IMR-90 (cell line): ENCODE measurements at places on chromosomes 4 and X. TPM values are rescaled to one million over a fixed set of nuclear protein-coding genes. Genes with fewer than 3 reads are reported as not detected.

- no peaks in the 10 kb centered on the region for H3K27me3 ChIP-seq
- peak overlapping the region; percentile 69 for H3K4me3 ChIP-seq
- H3K4me1 ChIP-seq: no peaks in the 10 kb centered on the region
- no peak for DNase-seq
- H3K27ac ChIP-seq: peak overlapping the region; percentile 51
Observed at GRCh38 chrX:40579900-40580536, 752 bp upstream of the ATP6AP2 start.

DNA sequence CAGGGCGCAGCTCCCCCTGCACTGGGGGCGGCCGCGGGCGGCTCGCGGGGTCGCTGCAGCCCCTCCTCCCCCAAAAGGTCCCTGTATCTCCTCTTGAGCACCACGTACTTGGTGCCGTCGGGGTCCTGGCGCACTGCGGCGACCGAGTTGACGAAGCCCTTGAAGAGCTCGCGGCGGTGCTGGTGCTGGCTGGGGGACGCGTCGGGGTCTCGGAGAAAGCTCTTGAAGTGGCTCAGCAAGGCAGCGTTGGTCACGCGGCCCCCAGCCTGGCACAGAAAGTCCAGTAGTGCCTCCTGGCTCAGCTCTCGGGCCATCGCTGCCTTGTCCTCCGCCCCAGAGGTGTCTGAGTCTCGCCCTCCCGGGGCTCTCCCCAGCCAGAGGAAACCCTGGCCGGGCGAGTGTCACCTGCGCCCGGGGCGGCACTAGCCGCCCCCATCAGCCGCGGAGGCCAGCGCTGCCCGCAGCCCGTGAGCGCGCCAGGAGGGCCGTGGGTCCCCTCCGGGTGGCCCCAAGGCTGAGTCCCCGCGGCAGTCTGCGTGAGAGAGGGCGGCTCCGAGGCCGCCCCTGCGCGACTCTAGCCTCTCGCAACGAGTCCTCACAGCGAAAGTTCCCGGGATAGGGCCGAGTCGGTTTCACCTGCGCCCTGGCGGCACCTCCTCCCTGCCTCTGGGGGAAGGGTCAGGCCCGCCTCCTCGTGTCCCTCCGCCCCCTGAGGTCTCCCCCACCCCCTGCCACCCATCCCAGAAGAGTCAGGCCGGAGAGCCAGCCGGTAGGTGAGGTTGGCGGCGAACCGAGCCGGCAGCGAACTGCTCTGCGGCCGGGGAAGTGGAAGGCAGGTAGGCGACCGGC lies at the start of gene SOWAHB:
Gene SOWAHB (minus strand): TSS at position 609 of the 849 bp plus-strand sequence. CDS start 295 bp downstream, at position 314.
- peaks cover 44% of the 10 kb centered on the region for H3K27me3 ChIP-seq
- no peak for DNase-seq
- no peaks in the 10 kb centered on the region for H3K36me3 ChIP-seq
- peaks cover 3% of the 10 kb centered on the region; the same call in 1 of the 2 replicates for H3K4me1 ChIP-seq
- peak within 1 kb of the TSS; percentile 55 for H3K4me3 ChIP-seq

GRCh38 chr4:100087743-100088142 lies 102.5 kb downstream of the DDIT4L start:
- no peak overlapping the region for H3K4me3 ChIP-seq
- H3K36me3 ChIP-seq: no peaks in the 10 kb centered on the region
- peaks cover 1% of the 10 kb centered on the region; the same call in 1 of the 2 replicates for H3K4me1 ChIP-seq
- no peak overlapping the region for H3K27ac ChIP-seq

- H3K4me3 ChIP-seq: no peak overlapping the region
- DNase-seq: peak; percentile 70
- no peak overlapping the region for H3K27ac ChIP-seq
- peaks cover 13% of the 10 kb centered on the region for H3K36me3 ChIP-seq
- no peaks in the 10 kb centered on the region; the same call in 1 of the 2 replicates for H3K4me1 ChIP-seq
Observed at GRCh38 chr4:10063544-10064300, 42.4 kb upstream of the SLC2A9 start.

DNA sequence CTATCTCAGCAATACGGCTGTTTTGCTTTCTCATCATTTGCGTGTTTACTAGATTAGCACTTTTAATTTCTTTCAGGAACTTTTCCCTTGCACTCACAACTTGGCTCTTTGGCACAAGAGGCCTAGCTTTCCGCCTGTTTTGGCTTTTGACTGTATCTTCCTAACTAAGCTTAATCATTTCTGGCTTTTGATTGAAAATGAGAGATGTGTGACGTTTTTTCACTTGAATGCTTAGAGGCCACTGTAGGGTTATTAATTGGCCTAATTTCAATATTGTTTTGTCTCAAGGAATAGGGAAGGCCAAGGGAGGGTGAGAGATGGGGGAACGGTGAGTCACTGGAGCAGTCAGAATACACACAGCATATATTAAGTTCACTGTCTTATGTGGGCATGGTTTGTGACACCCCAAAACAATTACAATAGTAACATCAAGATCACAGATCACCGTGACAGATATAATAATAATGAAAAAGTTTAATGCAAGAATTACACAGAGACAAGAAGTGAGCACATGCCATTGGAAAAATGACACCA lies 27.3 kb downstream of the MND1 start:
- H3K36me3 ChIP-seq: no peaks in the 10 kb centered on the region
- H3K4me1 ChIP-seq: no peaks in the 10 kb centered on the region
- DNase-seq: no peak
- no peak overlapping the region for H3K4me3 ChIP-seq
- no peak overlapping the region for H3K27ac ChIP-seq
- H3K27me3 ChIP-seq: no peaks in the 10 kb centered on the region

DNA sequence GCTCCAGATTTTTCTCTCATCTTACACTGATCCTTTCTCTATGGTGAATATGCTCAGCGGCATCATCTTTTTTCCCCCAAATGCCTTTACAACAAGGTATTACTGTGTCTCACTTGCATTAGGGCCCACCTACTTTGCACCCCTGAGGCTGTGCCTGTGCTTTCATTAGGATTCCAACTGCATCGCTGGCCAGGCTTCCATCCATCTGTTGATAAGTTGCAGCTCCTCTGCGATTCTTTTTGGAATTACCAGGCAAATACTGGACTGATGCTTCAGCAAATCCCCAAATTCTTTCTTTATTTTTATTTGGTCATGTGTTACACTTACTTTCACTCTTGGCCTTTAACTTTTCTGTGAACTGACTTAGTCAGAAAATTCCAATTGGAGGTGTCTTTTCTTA lies 77.3 kb downstream of the AFF2 start:
- no peak for DNase-seq
- no peaks in the 10 kb centered on the region for H3K36me3 ChIP-seq
- no peak overlapping the region for H3K27ac ChIP-seq
- no peaks in the 10 kb centered on the region for H3K27me3 ChIP-seq

SSX1 gene
- not detected in 2 replicates for total RNA-seq

- no peaks in the 10 kb centered on the region for H3K4me1 ChIP-seq
- no peaks in the 10 kb centered on the region for H3K36me3 ChIP-seq
- DNase-seq: peak; percentile 22
- no peaks in the 10 kb centered on the region; the same call in 1 of the 2 replicates for H3K27me3 ChIP-seq
- no peak overlapping the region for H3K27ac ChIP-seq
Observed at GRCh38 chrX:68461576-68461975, 28.3 kb upstream of the OPHN1 start.

CXCL8 gene
- 2.7 and 3.3 TPM in 2 replicates for total RNA-seq

DNA sequence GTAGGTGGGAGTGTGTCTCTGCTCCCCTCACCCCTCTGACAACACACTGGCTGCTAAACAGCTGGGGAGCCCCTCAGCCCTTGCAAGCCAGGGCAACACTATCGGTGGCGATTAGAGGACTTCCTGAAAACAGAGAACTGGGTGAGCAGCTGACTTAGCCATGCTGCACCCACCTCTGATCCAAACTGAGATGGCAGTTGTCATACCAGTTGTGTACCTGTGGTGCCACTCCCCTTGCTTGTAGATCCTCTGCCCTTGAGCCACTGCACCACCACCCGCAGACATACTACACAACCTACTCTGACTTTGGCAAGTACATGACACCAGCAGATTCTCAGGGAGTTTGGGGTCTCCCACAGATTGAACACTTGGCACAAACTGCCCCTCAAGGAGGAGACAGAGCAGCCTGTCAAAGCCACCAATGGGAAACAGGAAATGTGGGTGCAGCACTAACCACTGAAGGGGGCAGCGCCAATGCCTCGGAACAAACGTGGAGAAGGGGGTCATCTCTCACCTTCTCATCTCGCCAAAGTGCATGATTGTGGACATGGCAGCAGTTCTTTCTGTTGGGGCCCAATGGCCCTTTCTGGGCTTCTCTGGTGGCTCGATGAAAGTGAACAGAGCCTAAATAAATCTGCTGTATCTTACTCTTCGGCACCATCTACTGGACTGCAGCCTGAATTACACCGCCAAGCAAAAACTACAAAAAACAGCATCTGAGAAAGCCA lies 119.8 kb downstream of the NEK1 start:
- no peak overlapping the region for H3K4me3 ChIP-seq
- H3K27ac ChIP-seq: no peak overlapping the region
- H3K4me1 ChIP-seq: no peaks in the 10 kb centered on the region
- DNase-seq: peak; percentile 44
- no peaks in the 10 kb centered on the region for H3K27me3 ChIP-seq
- peaks cover 2% of the 10 kb centered on the region; the same call in 1 of the 2 replicates for H3K36me3 ChIP-seq

DNA sequence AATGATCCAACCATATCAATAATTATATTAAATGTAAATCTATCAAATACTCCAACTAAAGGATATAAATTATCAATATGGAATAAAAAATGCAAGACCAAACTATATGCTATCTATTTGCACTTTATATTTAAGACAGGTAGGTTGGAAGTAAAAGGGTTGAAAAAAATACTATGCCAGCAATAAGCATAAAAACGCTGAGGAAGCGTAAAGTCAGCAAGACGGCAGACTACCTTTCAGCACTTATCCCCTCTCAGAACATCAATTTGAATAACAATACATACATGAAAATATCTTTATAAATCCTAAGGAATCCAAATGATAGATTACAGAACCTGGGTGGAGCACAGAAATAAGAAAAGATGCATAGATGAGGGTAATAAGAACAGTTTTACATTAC lies 14.0 kb upstream of the GABRA3 start:
- no peak overlapping the region for H3K4me3 ChIP-seq
- H3K4me1 ChIP-seq: no peaks in the 10 kb centered on the region
- no peak for DNase-seq
- no peaks in the 10 kb centered on the region for H3K27me3 ChIP-seq
- H3K36me3 ChIP-seq: no peaks in the 10 kb centered on the region

- H3K27ac ChIP-seq: no peak overlapping the region
- H3K36me3 ChIP-seq: no peaks in the 10 kb centered on the region
- H3K4me1 ChIP-seq: no peaks in the 10 kb centered on the region
Observed at GRCh38 chr4:108902769-108903168, 139.9 kb upstream of the ETNPPL start.

- H3K36me3 ChIP-seq: peaks cover 35% of the 10 kb centered on the region
- H3K4me1 ChIP-seq: no peaks in the 10 kb centered on the region
- no peak overlapping the region for H3K4me3 ChIP-seq
- no peaks in the 10 kb centered on the region for H3K27me3 ChIP-seq
Observed at GRCh38 chr4:5827108-5828004, 65.5 kb downstream of the CRMP1 start.

- no peaks in the 10 kb centered on the region for H3K4me1 ChIP-seq
- H3K27ac ChIP-seq: no peak overlapping the region
- no peak for DNase-seq
- no peaks in the 10 kb centered on the region for H3K36me3 ChIP-seq
- no peaks in the 10 kb centered on the region; the same call in 1 of the 2 replicates for H3K27me3 ChIP-seq
Observed at GRCh38 chrX:42465821-42466220, 312.1 kb downstream of the PPP1R2C start.

GRCh38 chrX:135345107-135345589 lies 35.9 kb downstream of the ETDC start:
- H3K27me3 ChIP-seq: no peaks in the 10 kb centered on the region
- DNase-seq: peak; percentile 49
- H3K4me1 ChIP-seq: 0 out of 2 replicates have a peak, but pooled peaks cover 2% of the 10 kb centered on the region
- peak overlapping the region; percentile 55 for H3K4me3 ChIP-seq
- peaks cover 3% of the 10 kb centered on the region; the same call in 1 of the 2 replicates for H3K36me3 ChIP-seq
- H3K27ac ChIP-seq: peak overlapping the region; percentile 61

GRCh38 chr4:166662266-166662843 lies 571.9 kb downstream of the SPOCK3 start:
- H3K4me3 ChIP-seq: no peak overlapping the region
- no peaks in the 10 kb centered on the region for H3K27me3 ChIP-seq
- H3K27ac ChIP-seq: no peak overlapping the region
- H3K4me1 ChIP-seq: no peaks in the 10 kb centered on the region
- no peak for DNase-seq
- no peaks in the 10 kb centered on the region for H3K36me3 ChIP-seq

DNA sequence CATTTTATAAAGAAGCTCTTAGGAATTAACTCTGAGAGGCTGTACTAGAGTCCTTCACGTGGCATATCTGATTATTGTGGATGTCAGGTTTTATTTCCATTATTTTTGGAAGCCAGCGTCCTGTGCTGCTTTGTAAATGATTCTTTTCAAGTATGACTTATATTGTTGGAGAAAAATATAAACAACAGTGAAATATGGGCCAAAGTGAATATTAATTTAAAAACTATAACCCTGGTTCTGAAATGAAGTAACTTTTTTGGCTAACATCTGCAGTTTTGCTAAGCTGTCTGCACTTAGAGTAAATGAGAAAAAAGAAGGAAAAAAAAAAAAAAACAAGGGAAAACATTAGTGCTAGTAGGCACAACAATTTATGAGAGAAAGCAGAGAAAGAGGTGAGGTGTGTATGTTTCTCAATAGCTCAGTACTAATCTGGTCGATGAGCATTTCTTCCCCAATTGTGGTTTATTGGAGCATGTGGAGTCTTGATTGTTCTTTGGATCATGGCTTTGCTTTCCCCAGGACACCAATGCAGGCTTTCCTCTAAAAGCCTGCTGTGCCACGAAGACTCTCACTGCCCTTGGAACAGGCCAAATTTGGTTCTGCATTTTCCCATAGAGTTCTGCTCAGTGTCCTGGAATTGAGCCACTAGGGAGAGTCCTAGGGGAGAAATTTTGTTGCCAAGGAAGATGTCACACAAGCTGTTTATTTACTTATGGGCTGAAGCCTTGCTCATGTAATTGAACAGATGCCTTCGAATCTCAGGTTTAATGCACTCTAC lies 273.3 kb downstream of the DKK2 start:
- no peaks in the 10 kb centered on the region for H3K4me1 ChIP-seq
- no peak overlapping the region for H3K4me3 ChIP-seq
- no peak overlapping the region for H3K27ac ChIP-seq
- no peaks in the 10 kb centered on the region for H3K36me3 ChIP-seq
- no peaks in the 10 kb centered on the region for H3K27me3 ChIP-seq
- no peak for DNase-seq

DNA sequence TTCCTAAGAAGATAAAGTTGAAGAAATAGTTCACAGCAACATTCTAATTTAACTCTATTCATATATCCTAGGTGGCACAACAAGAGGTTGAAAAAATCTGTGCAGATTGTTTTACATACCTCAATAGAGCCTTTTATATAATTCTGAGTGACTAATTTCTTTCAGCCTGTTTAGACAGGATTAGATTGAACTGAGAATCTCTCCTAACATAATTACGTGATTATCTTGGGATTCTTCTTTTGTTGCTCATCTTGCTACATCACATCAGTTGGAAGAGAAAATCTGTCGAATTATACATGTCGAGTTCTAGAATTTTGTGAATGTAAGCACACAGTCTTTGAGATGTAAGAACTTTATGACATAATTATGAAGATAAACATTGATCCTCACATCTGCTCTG lies 1873.7 kb upstream of the IGFBP7 start:
- no peak overlapping the region for H3K4me3 ChIP-seq
- no peaks in the 10 kb centered on the region for H3K27me3 ChIP-seq
- H3K27ac ChIP-seq: no peak overlapping the region
- H3K36me3 ChIP-seq: no peaks in the 10 kb centered on the region
- DNase-seq: no peak
